Tongue (tissue), 3 donors: ENCODE measurements at places on chromosomes 11 and 22.
A peak's percentile ranks its signal among the peaks of the same experiment; 100 is the strongest.

- no peak for DNase-seq
Measured at GRCh38 chr11:76778874-76779273, 4.3 kb upstream of the TSKU start.

- DNase-seq = peak; percentile 42
Measured at GRCh38 chr11:95095858-95096587, 6.4 kb downstream of the ENDOD1 start.

DNA sequence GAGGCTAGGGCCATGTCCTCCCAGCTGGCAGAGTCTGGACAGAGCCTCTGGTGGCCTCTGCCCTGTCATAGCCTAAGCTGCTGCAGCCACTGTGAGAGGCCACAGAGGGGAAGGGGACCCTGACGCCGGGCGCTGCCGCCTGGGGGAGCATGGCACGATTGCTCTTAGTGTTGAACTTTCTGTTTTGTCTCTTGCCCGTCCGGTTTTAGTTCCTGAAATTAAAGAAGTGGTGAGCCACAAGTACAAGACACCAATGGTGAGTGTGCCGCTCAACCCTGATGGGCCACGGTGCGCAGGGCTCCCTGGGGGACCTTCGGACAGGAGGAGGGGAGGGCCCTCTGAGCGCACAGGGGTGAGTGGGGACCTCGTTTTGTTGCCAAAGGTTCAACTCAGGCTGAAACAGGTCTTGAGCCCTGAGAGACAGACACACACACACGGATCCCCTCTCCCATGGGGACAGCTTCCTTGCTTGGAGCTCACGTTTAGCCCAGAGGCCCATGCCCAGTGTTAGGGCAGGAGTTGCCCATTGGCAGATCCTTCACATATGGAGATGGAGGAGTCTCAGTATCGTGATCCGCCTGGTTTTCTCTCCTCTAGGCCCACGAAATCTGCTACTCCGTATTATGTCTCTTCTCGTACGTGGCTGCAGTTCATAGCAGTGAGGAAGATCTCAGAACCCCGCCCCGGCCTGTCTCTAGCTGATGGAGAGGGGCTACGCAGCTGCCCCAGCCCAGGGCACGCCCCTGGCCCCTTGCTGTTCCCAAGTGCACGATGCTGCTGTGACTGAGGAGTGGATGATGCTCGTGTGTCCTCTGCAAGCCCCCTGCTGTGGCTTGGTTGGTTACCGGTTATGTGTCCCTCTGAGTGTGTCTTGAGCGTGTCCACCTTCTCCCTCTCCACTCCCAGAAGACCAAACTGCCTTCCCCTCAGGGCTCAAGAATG is 23.8 kb downstream of the MYBPC3 start:
- DNase-seq = no peak

- DNase-seq = no peak
Measured at GRCh38 chr22:37496651-37497050, 10.5 kb upstream of the MFNG start.

- peak; percentile 81 for DNase-seq
Measured at GRCh38 chr11:72224564-72225410, at the start of gene INPPL1. TSS of gene INPPL1 (plus strand) at chr11:72224767. CDS start at chr11:72224985, 218 bp downstream.

DNA sequence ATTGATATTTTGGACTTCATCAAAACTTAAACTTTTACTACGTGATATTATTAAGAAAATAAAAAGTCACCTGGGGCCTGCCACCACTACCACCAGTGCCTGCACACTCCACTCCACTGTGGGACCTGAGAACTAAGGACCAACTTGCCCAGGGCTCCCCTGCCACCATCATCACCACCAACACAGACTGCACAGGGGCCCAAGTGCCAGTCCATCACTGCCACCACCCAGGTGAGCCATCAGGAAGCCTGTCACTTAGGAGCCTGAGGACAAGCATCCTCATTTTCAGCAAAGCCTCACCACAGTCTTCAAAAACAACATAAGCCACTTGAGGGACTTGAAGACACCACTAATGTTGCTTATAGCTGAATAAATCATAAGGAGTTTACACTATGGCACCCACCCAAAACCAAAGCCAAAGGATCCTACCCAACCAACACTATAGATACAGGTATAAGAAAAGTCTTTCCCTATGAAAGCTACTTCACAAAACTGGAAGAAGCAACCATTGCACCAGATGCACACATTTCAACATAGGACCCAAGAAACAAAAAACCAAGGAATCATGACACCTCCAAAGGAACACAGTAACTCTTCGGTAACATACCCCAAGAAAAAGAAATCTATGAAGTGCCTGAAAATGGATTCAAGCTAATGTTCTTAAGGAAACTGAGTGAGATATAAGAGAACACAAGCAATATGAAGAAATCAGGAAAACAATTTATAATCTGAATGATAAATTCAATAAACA is 73.6 kb upstream of the GNAZ start:
- DNase-seq = no peak
